Caki2 (cell line): ENCODE measurements at places on chromosomes 7 and 10. TPM values are rescaled to one million over a fixed set of nuclear protein-coding genes. Genes with fewer than 3 reads are reported as not detected.

GRCh38 chr7:16668049-16668858 lies 22.3 kb downstream of the BZW2 start:
- DNase-seq = peak; percentile 79

- DNase-seq = no peak
Observed at GRCh38 chr7:118111347-118111746, 72.6 kb upstream of the LSM8 start.

DNAJC1 gene
- total RNA-seq = 51.6 and 64.0 TPM in 2 replicates

DNA sequence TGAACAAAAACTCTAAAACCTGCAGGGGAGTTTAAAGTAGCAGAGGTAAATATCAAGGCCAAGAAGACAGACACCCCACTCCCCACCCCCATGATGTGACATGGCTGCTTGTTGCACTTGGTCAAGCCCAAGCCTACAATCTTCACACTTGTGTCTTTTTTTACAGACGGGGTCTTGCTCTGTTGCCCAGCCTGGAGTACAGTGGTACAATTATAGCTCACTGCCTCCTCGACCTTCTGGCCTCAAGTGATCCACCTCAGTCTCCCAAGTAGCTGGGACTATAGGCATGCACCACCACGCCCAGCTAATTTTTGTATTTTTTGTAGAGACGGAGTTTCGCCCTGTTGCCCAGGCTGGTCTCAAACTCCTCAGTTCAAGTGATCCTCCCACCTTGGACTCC lies 71.9 kb upstream of the CYTH3 start:
- no peak for DNase-seq

DNA sequence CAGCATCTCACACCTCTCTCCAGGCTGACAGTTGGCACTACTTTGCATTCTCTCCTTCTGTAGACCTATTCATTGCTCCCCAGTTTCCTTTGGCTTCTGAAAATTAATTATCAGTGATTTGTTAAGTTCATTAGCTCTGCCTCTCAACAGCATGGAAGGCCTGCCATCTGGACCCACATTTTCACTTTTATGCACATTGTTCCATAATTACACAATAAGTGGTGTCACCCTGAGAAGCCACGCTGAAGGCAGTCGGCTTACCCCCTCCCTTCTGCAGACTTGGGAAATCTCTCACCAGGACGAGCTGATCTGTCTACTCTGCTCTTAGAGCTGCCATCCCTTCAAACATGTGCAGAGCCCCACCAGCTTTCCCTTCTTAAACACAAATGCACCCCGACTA lies 64.7 kb downstream of the SLIT1 start:
- DNase-seq = no peak

GSTO2 gene
- total RNA-seq = 2.8 and 15.1 TPM in 2 replicates

- DNase-seq = no peak
Observed at GRCh38 chr7:146876411-146876810, 759.8 kb downstream of the CNTNAP2 start.

SLC16A12 gene
- total RNA-seq = 0.51 and 2.6 TPM in 2 replicates

FOXK1 gene
- total RNA-seq = 13.2 and 19.8 TPM in 2 replicates

GRCh38 chr7:18962031-18962430 lies 155.4 kb downstream of the TWIST1 start:
- DNase-seq = no peak

- no peak for DNase-seq
Observed at GRCh38 chr10:129171812-129172211, 295.2 kb upstream of the MGMT start.

GRCh38 chr7:148884299-148885022 lies 370 bp upstream of the EZH2 start:
- peak; percentile 90 for DNase-seq

DNA sequence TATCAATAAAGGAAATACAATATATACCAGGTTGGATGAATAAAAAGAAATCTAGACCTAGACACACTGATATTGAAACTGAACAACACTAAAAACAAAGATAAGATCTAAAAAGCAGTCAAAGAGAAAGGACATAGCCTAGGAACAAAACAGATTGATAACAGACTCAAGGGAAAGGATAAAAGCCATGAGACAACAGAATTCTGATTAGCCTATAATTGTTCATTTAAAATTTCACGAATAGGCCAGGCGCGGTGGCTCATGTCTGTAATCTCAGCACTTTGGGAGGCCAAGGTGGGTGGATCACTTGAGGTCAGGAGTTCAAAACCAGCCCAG lies 48.4 kb upstream of the FHIP2A start:
- DNase-seq = no peak

- DNase-seq = no peak
Observed at GRCh38 chr7:142240546-142240945, 17.3 kb downstream of the PRSS58 start.

HECW1 gene
- 14.0 and 35.3 TPM in 2 replicates for total RNA-seq

LLCFC1 gene
- not detected in 2 replicates for total RNA-seq

- DNase-seq = no peak
Observed at GRCh38 chr7:123260428-123260960, 60.7 kb upstream of the SLC13A1 start.

- DNase-seq = no peak
Observed at GRCh38 chr10:112546474-112546873, 99.5 kb downstream of the VTI1A start.

GRCh38 chr7:131409129-131409766 lies 81.6 kb downstream of the MKLN1 start:
- DNase-seq = peak; percentile 14

TRIM50 gene
- not detected in 2 replicates for total RNA-seq

GRCh38 chr7:15798081-15798480 lies 111.6 kb upstream of the MEOX2 start:
- DNase-seq = no peak

DNA sequence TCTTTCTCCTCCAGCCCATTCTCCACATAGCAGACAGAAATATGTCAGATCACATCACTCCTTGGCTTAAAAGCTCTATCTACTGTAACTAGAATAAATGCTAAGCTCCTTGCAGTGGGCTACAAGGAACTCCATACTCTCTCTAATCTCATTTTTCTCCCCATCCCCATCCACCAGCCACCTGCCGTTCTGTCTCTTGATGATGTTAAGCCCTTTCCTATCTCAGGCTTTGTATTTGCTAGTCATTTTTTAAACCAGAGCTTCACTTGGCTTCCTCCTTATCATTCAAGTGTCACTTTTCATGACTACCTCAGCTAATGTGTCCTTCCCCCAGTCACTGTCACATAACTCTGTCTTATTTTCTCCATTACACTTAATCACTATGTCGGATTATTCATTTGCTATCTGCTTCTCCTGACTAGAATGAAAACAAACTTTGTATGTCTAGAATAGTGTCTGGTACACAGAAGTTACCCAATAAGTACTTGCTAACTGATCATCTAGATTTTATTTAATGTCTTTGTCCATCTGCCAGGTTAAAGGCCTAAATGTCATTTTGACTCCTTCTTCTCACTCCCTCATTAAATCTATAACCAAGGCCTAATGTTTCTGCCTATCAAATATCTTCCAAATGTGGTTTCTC lies 87.2 kb upstream of the RPA3 start:
- no peak for DNase-seq
